ENCODE measurements at places on chromosomes 13 and 19. TPM values are rescaled to one million over a fixed set of nuclear protein-coding genes. Genes with fewer than 3 reads are reported as not detected.

The OLFM4 gene
- not detected for total RNA-seq

The VSTM2B gene
- total RNA-seq, result 0.09 TPM

The TEX29 gene
- not detected for total RNA-seq

The TEAD2 gene
- total RNA-seq, result 17.9 TPM

The URAD gene
- not detected for total RNA-seq

The LYPD3 gene
- 0.45 TPM for total RNA-seq

The DAND5 gene
- 0.07 TPM for total RNA-seq
